ENCODE measurements at places on chromosomes 4 and X.

- no peak for DNase-seq
These were observed 16.7 kb downstream of the LGI2 start for GRCh38 chr4:25013756-25014661.

- no peak for DNase-seq
These were observed 21.9 kb upstream of the GPR78 start for GRCh38 chr4:8558080-8558960.

- DNase-seq: no peak
These were observed 268.3 kb downstream of the TMA16 start for GRCh38 chr4:163762741-163763140.

DNA sequence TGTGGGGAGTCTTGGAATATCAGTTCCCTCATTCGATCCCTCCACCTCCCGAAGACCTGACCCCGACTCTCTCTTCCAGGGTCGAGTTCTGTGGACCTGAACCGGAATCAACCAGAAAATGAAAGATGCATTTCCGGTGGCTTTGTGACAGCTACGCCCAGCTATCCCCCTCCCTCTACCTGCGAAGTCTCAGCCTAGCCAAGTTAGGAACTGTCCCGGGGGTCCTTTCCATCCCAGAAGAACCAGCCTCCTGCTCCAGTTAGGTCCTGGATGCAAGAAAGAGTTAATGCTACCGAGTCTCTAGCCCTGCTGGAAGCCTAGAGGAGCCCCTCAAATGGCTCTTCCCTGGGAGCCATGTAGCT lies 13.4 kb upstream of the ETDC start:
- no peak for DNase-seq

DNA sequence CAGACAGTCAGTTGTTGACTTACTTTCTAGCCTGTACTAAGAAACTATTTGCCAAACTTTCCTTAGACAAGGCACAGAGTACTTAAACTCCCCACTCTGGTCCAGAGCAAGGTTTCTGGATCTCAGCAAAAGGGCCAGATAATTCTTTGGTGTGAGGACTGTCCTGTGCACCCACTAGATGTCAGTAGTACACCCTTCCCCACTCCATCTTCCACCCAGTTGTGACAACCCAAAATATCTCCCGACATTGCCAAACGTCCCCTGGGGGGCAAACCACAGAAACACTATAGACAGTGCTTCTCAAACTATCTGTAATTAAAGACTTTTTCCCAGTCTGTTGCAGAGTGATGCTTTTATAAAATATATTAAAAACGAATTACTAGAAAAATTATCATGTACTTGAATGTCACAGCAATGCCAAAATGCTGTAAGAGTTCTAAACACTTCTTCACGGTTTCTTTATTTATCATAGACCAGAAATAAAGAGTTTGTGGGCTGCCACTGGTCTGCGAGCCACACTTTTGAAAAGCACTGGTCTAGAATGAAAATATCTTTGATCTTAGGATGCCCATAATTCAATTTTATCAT lies 203.5 kb downstream of the PRDM5 start:
- peak; percentile 47 for DNase-seq

DNA sequence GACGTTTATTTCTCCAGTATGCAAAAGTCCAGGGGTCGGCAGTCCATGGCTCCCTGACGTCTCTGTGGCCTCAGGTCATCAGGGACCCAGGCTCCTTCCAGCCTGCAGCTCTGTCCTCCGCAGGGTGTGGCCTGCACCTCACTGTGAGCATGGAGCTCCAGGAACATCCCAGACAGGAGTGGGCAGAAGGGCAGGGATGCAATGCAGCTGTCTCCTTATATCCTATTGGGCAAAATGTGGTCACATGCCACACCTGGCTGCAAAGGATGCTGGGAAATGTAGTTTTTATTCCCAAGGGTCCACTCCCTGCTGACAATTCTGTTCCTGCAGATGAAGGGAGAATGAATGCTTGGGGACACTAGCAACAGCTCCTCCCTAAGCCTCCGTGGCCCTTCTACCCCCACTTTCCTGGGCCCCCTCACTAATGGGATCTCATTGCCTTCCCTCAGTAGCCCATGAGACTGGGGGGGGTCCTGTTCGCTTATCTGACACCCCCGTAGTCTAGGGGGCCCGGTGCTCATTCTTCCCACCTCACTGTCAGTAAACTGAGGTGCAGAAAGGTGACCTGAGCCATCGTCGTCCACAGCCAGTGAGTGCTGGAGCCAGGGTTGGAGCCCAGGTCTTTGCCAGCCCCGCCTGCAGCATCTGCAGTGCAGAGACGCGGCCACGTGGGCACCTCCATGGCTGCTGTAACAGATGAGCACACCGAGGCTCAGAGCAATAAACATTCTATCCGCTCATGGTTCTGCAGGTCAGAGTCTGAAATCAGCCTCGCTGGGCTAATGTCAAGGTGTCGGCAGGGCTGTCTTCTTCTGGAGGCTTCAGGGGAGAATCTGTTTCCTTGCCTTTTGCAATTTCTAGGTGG lies 5.9 kb upstream of the GRPEL1 start:
- peak; percentile 60 for DNase-seq

DNA sequence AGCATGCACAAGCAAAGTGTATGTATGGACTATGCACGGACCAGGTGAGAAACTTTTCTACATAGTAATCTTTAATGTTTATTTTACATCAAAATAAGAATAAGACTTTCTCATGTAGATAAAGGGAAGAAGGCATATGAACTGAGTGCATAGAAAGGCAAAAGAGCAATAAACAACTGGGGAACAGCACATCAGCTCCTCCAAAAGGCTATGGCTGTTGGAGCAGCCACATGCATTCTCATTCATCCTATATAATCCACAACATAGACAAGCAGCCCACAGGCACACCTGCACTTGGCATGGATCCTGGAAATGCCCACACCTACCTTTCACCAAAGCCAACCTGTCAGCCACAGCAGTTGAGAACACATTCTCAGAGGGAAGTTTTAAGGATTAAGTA lies 586.9 kb upstream of the INTU start:
- peak; percentile 76 for DNase-seq

- no peak for DNase-seq
These were observed 123.5 kb downstream of the TMEM144 start for GRCh38 chr4:158333820-158334219.

DNA sequence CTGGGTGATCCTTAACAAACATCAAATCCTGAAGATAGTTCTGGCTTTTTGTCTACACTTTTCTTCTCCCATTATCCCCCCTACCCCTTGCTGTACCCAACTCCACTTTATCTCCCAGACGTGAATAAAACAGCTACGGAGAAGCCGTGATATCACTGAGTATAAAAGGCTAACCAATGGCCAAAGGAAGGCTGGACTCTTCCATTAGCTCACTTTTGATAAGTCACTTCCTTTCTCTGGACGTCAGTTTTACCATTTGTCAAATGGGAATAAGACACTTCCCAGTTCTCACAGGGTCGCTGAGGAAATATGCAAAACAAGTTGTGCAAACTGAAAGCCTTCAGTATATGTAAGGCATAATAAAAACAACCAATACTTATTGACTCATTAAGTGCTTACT lies 38.6 kb upstream of the EDA2R start:
- peak; percentile 20 for DNase-seq

DNA sequence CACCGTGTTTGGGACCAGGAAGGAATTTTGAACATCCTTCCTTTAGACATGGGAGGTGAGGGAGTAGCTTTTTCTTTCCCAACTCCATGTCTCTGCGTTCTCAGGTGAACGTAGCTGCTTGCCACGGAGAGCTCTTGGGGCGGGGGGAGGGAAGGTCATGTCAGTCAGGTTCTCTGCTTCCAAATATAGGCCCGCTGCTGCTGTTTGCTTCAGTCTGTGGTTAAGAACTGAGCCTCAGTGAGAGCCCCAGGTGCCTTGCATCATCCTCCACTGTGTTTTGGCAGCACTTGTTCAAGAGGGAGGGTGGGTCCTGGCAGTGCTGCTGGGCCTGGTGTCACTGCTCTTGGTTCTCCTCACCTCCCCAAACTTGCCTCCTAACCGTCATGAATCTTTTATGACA lies 46.5 kb downstream of the HADH start:
- no peak for DNase-seq

DNA sequence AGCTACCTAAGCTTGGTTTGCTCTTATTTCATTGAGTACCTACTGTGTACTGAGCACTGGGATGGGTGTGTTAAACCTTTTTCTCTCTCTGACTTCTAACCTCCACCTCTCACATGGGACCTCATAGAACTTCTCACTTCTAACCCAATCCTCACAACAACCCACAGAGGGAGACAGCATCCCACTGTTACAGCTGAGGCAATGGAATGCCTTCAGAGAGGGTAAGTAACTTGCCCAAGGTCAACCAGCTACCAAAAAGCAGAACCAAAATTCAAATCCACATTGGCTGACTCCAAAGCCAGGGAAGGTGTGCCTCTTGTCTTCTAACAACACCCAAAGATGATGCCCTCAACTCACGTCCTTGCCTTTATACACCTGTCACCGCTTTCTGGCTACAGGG lies 5.4 kb downstream of the SEL1L3 start:
- no peak for DNase-seq

DNA sequence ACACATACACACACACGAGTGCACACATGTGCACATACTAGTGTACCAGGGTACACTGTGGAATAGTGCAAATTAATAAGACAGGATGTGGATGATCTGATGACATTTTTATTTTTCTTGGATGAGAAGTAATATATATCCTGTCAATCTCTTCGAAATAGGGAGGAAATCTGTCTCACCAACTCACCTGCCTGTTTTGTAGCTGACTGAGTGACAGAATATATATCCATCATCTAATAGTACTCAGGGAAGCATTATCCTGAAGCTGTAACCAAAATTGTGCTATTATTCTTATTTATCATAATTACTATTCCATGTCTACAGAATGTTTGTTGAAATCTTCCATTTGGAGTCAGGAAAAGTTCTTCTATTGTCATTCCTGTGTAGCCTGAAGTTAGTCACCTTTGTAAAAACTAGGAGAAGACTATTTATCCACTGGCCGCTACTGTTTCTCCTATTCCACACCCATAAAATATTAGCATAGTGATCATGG lies 888.0 kb downstream of the TRAM1L1 start:
- DNase-seq: no peak

GRCh38 chr4:47410271-47410670 lies 53.2 kb downstream of the COMMD8 start:
- DNase-seq: no peak

DNA sequence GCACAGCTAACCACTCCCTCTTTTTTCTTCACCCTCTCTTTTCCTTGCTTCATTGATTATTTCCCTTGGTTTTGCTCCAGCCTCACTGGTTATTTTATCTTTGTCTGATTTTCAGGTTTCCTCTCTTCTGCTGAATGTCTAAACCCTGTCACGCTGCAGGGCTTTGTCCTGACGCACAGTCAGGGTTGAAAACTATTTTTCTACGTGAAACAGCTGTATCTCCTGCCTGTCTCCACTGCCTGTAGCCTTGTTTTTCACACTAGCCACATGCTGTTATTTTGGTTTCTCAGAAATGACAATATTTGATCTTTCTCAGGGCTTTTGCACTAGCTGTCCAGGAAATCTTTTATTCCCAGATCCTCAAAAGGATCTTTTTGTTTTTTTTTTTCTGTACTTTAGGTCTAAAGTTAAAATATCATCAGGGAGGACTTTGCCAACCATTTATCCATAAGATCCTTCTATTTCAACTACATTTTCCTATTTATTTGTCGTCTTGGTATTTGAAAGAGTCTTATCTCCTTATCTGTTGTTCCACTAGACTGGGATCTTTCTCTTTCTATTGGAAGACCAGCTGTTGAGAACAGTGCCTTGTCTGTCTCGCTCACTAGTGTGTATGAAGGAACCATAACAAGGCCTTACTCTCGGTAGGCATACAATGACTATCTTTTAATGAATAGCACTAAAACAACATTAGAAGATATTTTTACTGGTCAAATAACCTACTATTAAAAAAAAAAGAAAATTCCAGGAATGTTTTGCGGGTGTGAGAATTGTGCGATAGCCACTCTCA lies 164.3 kb downstream of the PDHA2 start:
- no peak for DNase-seq

DNA sequence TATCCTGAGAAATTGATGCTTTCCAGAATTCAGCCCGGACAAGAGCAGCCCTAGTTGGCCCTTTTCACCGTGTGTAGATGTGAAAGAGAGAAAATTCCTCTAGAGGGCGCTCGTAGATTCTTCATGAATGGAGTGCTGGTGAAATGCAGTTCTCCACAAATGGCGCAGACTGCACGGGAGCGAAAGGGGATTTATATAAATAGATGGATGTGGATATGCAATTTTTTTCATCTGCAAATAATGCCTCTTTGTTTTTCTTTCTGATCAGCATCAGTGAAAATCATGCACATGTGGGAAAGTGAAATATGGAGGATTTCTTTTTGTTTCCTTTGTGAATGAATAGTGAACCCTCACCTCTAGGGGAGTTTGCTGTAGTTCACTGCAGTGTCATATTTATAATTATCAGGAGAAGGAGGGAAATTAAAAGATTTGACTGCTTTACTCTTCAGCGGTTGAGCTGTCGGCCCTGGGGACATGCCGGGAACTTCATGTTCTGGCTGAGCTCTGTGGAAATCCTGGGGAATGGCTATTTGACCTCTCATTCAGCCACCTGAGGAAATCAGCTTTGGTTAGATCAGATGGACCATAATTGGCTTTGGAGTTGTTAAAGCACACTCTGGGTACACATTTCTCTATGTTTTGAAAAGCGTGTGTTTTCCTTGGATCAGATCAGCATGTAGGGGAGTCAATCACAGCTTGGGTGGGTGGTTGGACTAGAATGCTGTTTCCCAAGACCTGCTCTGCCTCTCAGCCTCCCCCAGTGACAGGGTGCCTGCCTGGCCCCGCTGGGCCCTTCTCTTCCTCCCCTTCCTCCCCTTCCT lies 115.0 kb upstream of the SHISA3 start:
- peak; percentile 73 for DNase-seq

DNA sequence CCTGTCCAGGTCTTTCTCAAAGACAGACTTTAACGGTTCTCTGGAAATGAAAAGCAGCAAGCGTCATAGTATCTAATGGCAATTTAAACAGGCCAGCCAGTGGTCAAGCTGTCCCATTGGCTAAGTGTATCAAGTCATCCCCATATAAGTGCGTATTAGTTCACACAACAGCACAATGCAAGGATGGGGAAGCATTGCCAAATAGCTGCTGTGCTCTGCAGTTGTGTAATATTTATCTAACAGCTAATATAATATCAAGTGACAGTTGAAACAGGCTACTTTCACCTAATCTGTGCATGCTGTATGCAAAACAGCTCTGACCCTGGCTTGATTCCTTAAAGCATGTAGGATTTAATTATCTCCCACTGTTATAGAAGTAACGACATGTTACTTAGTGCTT lies 134.8 kb upstream of the PPARGC1A start:
- peak; percentile 6 for DNase-seq

DNA sequence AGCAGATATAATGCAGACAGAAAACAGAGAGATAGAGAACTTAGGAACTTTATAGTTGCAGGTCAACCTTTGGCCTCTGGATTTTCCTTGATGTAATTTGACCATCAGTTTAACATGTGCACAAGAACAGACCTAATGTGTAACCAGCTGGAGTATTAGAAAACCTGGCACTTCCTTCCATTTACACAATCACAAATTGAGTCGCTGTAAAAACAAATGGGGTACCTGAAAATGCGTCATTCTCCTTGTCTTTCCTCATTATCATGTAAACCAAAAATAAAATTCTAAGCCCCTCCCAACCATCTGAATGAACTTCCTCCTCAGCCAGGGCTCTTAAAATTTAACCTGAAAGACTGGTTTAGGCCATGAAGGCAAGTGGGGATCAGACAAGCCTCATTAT lies 358.4 kb upstream of the MAGEB16 start:
- peak; percentile 14 for DNase-seq
